Cerebellar nuclear complex (tissue), 1 donor: ENCODE measurements at places on chromosomes 7 and 10.
A peak's percentile ranks its signal among the peaks of the same experiment; 100 is the strongest.

DNA sequence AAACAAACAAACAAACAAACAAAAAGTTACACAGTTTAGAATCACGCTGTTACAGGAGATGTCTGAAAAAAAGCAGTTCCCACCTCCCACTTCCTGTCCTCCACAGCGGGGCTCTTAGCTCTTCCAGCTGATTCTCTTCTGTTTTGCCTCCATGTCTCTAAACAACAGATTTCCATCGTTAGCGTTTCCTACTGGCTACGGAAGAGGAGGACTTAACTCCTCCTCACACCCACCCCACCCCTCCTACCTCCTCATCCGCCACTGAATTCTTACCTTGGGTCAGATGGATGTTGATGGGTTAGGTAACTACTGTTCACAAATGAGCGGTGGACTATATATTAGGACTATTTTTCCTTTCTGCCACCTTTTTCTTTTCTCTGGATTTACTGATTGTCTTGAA is 36.8 kb upstream of the NUB1 start:
- DNase-seq = no peak

GRCh38 chr10:107689323-107689722 is 524.8 kb upstream of the SORCS1 start:
- DNase-seq = no peak

GRCh38 chr7:7567898-7568531 is 1.3 kb downstream of the MIOS start:
- no peak for DNase-seq

DNA sequence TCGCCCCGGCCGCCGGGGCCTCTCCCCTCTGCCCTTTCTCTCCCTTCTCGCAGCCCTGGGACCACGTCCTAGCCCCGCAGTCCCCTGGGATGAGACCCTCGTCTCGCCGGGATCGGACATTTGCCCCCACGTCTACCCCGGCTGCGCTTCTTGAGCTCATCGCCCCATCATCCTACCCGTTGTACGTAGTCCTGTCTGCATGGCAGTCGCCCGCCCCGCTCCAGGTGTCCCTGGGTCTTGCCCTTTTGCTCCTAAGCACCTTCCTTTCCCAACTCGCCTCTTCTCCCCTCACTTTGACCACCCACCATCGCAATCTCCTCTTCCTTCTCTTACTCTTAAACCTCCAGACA is 582 bp downstream of the TPST1 start:
- no peak for DNase-seq

- no peak for DNase-seq
These were observed 28.6 kb downstream of the ORC5 start for GRCh38 chr7:104179178-104179577.

GRCh38 chr7:65449505-65449852 is 75.8 kb downstream of the ZNF92 start:
- no peak for DNase-seq

DNA sequence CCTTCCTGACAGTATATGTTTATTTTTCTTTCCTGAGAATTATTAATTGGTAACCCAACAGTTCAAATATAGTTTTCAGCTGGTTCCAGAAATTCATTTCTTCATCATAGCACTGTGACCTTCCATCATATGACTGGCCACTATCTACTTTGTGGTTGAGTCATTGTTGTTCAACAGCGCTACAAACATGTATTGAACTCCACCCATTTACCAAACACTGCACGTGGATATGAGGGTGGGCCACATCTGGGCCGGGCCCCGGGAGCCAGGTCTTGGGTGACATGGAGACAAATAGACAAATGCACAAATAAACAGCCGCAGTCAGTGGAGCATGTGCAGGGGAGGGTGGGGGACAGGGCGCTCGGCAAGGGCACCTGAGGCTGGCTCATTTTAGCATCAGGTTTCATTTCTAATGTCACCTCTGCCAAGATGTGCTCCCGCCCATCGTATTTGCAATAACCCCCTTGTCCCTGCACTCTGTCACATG is 24.0 kb upstream of the EEPD1 start:
- no peak for DNase-seq

DNA sequence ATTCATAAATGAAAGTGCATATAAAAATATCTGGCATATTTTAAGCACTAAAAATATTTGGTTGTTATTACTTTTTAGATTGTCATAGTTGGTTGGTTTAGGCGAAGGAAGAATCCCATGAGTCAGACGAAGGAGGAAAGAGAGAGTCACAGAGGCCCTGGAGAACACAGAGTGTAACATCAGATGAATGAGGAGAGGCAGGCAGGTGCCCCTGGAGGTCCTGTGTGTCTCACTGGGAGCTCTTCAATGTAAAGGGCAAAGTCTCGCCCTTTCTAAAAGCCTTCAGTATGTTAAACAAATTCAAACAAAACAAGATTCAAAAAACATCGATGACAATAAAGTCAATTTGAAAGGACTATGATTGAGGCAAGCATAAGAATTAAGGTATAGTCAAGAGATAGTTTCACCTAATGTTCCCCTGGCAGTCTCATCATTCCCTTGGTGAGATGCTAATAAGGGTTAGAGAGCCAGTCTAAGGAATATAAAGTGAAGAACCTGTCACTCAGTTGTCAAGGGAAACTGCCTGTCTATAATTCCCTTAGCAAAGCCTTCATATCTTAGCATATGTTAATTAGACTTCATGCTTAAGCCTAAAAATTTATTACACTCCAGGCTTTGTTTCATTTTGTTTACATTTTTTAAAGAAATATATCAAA is 194.3 kb downstream of the TPK1 start:
- no peak for DNase-seq

DNA sequence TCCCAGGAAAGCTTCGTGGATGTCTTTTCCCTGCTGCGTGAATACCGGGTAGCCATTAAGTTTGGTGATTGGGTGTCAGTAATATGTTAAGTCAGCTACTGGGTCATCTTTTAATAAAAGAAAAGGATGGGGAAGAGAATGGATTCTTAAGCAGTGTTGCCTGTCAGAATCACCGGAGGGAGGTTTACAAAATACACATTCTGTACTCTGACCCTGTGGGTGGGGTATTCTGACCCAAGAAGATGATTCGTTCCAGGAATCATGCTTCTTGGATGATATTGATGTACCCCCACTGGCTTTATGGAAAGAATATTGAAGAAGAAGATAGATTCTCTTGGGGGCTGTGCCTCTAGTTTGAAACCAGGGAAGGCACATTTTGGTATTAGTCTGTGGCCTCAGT is 18.3 kb downstream of the SGPL1 start:
- DNase-seq = no peak

GRCh38 chr10:102431452-102432124 is 786 bp downstream of the CUEDC2 start:
- no peak for DNase-seq

- no peak for DNase-seq
These were observed 39.5 kb downstream of the LHFPL3 start for GRCh38 chr7:104367926-104368325.

- DNase-seq = no peak
These were observed 70.3 kb downstream of the MYL10 start for GRCh38 chr7:101558742-101559325.

DNA sequence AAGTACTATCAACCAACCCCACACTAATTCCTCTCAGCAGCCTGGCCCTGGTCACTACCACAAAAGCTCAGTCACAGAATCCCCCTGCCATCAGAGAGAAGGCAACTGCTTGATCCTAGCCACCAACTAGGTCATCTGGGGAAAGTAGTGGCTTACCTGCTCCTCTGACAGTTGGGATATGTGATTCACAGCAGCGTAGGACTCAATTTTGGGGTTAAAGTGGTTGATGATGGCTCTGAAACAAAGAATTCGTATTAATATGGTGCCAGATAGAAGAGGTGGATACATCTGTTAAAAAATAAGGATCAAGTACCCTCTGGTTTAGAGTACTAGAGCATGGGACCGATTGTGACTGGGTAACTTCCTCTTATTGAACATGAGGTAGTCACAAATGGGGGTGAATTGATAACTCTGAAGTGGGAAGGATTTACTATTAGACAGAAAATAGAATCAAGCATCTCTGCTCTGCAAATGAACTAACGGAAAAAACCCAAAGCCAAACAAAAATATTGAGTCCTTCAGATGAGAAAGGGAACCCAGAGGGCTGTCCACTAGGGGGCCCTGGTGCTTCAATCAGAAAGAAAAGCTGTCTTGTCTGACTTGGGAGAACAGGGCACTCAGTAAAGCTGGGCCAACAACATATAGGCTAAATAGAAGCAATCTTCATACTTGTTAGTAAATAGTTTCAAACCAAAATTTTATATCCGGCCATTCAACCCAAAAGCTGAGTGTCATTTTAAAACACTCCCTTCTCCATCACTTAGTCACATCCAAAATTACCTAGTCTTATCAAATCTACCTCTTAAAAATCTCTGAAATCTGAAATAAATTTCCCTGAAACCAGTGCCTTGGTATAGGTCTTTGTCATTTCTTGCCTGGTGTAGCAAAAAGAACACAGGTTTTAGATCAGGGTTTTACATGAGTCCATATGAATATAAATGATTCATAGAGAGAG is 45.9 kb upstream of the KCNIP2 start:
- DNase-seq = peak; percentile 4

- no peak for DNase-seq
These were observed 236.3 kb upstream of the ANKRD30A start for GRCh38 chr10:36888925-36889573.

- DNase-seq = no peak
These were observed 50.0 kb upstream of the SHH start for GRCh38 chr7:155862123-155862892.

GRCh38 chr7:51273360-51273759 is 43.2 kb downstream of the COBL start:
- no peak for DNase-seq

GRCh38 chr10:129470103-129470851 is 3.2 kb downstream of the MGMT start:
- DNase-seq = no peak

DNA sequence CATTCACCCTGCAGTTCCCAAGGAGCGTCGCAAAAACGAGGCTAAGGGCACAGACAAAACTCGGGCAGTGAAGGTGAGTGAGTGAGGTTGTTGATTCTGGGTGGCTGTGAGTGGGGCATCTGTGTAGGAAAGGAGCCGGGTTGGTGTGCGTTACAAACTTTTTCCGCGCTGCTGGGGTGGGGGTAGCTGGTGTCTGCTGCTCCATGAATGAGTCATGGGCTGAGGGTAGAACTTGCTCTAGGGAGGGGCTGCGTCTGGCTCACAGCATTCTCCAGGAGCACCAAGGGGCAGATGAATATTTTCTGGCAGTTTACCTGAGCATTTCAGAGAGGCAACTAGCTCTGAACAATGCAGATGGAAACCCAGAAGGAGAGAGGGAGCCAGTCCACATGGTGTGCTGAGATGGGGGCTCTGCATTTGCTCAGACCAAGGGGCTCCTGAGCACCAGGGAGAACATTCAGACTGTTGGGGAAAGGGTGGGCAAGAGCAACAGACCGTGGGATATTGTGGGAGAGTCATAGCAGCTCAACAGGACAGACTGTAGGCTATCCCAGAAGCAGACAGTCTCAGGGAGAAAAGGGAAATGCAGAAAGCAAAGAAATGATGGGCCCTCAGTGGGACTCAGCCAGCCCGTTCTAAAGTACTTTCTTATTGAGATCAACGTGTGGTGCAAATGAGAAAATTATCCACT is 18.8 kb downstream of the NOBOX start:
- DNase-seq = no peak
